B cell (primary cell): ENCODE measurements at places on chromosomes 6 and 20. TPM values are rescaled to one million over a fixed set of nuclear protein-coding genes. Genes with fewer than 3 reads are reported as not detected.

Gene HLA-C
- total RNA-seq, result 972 and 998 TPM in 2 replicates

Gene RFX6
- not detected in 2 replicates for total RNA-seq

Gene DCDC2
- not detected in 2 replicates for total RNA-seq

Gene CRISP3
- total RNA-seq, result not detected in 2 replicates

Gene SLC35D3
- total RNA-seq, result not detected in 2 replicates

Gene CALHM4
- not detected in 2 replicates for total RNA-seq

Gene DDX43
- 1.8 and 2.6 TPM in 2 replicates for total RNA-seq

Gene SNAI1
- 3.5 and 4.3 TPM in 2 replicates for total RNA-seq

Gene DIDO1
- 124 and 128 TPM in 2 replicates for total RNA-seq

Gene PKIG
- 117 and 128 TPM in 2 replicates for total RNA-seq

Gene ZBP1
- total RNA-seq, result 29.9 and 36.9 TPM in 2 replicates

Gene LY6G5C
- 0.76 and 2.1 TPM in 2 replicates for total RNA-seq

Gene MAS1
- not detected in 2 replicates for total RNA-seq

Gene CGA
- total RNA-seq, result not detected in 2 replicates

Gene ATP9A
- 0.22 and 0.32 TPM in 2 replicates for total RNA-seq
